Smooth muscle cell of bladder (primary cell): ENCODE measurements at places on chromosomes 3 and 15. TPM values are rescaled to one million over a fixed set of nuclear protein-coding genes. Genes with fewer than 3 reads are reported as not detected.

KBTBD13 gene
- total RNA-seq = not detected in 2 replicates

HCLS1 gene
- 7.1 and 7.2 TPM in 2 replicates for total RNA-seq

FAM240A gene
- total RNA-seq = not detected in 2 replicates

AGTR1 gene
- 1.3 and 2.9 TPM in 2 replicates for total RNA-seq

SKOR1 gene
- under 0.01 and 0.09 TPM in 2 replicates for total RNA-seq

LIPH gene
- not detected in 2 replicates for total RNA-seq

SOX14 gene
- not detected in 2 replicates for total RNA-seq

CGNL1 gene
- 0.28 TPM in 2 replicates for total RNA-seq

NXPE3 gene
- 15.1 and 22.8 TPM in 2 replicates for total RNA-seq

SEMA3G gene
- total RNA-seq = under 0.01 TPM in 2 replicates

SLC24A5 gene
- not detected in 2 replicates for total RNA-seq

SAXO2 gene
- total RNA-seq = 0.65 and 3.1 TPM in 2 replicates

LARP6 gene
- 42.6 and 61.3 TPM in 2 replicates for total RNA-seq

NAALADL2 gene
- 12.9 and 13.7 TPM in 2 replicates for total RNA-seq

SLC22A14 gene
- total RNA-seq = under 0.01 and 0.18 TPM in 2 replicates
